ENCODE measurements at places on chromosomes 5 and 9.

GRCh38 chr5:103211576-103212561 lies 46.7 kb upstream of the MACIR start:
- DNase-seq = peak; percentile 9

GRCh38 chr5:131654776-131655175 lies 19.7 kb upstream of the RAPGEF6 start:
- DNase-seq = no peak

- DNase-seq = peak; percentile 72
Measured at GRCh38 chr5:53397845-53398244, 82.6 kb upstream of the FST start.

DNA sequence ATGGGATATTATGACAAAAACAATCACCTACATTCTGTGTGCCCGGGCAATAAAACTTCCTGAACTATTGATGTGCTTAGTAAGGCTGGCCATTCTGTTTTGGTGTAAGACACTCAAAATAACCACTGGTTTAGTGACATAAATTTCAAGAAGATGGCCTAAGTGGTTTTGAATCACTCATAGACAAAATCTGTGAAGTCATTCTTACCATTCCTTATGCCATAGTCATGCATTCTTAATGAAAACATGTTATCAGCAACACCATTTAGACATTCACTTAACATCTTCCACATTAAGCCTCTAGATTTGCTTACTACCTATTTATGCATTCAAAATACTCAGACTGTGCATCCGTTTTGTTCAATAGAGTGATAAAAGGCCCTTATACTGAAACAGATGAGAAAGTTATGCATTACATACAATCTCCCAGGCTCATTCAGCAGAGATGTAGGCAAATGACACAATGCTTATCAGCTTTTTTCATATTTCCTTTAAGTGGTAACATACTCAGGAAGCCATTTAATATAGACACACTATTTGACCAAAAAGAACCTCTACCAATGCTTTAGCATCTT lies 848.8 kb upstream of the DMAC1 start:
- DNase-seq = no peak

GRCh38 chr5:35685161-35685560 lies 67.5 kb downstream of the SPEF2 start:
- DNase-seq = no peak

DNA sequence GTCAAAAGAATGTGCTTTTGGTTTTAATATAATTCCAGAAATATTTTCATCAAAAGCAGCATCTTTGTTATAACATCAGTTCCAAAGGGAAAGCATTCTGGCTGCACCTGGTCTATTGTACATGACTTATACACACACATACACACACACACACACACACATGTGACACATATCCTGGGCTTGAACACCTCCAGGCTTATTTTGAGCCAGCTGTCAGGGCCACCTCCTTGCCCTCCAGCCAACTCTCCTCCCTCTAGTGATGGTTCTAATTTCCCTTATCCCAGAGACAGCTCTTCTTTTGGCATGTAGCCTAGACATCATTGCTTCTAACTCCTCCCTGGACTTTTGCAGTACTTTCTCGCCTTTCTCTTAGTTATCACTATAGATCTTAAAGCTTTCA lies 115.0 kb downstream of the PIK3R1 start:
- DNase-seq = peak; percentile 53

GRCh38 chr5:67244345-67244793 lies 47.8 kb upstream of the CD180 start:
- DNase-seq = no peak

DNA sequence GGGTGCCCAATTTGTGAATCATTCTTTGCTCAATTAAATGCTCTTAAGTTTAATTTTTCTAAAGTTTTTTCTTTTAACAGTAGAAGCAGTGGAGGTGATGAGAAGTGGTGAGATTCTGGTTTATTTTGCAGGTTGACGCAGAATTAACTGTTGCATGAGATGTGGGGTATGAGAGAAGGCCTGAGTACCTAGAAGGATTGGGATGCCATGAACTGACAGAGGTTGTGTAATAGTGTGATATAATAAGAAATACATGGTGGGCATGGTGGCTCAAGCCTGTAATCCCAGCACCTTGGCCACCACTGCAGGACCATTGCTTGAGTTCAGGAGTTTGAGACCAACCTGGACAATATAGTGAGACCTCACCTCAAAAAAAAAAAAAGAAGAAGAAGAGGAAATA lies 8.4 kb upstream of the SH3TC2 start:
- DNase-seq = no peak
